ENCODE measurements at places on chromosomes 3 and 15.

DNA sequence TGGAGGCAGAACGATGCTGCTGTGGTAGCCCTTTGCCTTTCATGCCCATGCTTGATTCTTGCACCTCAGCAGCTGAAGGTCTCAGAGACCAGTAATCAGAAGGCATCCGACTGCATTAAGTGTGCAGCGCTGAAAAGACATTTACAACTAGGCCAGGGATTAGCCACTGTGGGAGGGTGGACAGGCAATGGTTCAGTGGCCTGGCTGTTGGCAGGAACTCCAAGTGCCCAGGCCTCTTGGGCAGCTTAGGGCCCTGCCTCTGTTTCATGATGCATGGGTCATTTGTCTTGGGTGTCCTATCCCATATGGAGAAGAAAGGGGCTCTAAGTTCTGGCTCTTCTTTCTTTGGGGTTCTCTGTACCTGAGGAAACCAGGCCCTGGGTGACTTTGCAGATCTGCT lies 11.4 kb downstream of the TMED3 start:
- no peak for DNase-seq

DNA sequence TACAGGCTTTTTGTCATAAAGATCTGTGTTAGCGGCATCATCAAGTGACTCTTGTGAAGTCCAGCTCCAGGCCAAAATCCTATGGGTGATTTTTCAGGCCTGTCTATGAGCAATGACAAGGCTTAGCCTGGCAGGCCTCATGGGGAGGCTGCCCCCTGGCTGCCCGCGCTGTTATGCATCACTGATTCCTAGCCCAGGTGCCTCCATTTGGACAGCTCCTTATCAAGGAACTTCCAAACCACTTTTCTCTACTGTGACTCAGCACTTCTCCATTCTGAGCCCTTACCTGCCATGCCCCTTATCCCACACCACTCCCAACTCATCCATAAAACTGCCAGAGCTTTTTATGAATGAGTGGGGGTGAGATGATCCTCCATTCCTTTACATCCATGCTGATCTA lies 91.5 kb upstream of the C3orf80 start:
- DNase-seq = no peak

- DNase-seq = no peak
Measured at GRCh38 chr3:128281056-128281455, 127.8 kb downstream of the EEFSEC start.

DNA sequence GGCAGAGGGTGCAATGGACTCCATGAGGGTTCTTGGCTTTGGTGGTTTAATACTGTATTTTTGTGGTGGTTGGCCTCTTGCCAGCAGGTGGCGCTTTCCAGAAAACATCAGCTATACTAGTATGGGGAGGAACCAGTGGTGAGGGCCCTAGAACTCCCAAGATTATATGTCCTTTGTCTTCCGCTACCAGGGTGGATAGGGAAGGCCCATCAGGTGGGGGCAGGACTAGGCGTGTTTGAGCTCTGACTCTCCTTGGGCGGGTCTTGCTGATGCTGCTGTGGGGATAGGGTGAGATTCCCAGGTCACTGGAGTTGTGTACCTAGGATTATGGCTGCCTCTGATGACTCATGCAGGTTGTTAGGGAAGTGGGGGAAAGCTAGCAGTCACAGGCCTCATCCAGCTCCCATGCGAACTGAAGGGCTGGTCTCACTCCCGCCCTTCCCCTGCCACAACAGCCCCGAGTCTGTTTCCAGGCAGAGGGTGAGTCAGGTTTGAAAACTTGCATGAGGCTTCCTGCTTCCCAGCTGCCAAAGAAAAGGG lies 357.7 kb downstream of the OTOL1 start:
- no peak for DNase-seq

GRCh38 chr3:175895731-175896130 lies 1036.6 kb downstream of the NAALADL2 start:
- DNase-seq = no peak

- no peak for DNase-seq
Measured at GRCh38 chr3:25396686-25397085, 31.4 kb upstream of the RARB start.

DNA sequence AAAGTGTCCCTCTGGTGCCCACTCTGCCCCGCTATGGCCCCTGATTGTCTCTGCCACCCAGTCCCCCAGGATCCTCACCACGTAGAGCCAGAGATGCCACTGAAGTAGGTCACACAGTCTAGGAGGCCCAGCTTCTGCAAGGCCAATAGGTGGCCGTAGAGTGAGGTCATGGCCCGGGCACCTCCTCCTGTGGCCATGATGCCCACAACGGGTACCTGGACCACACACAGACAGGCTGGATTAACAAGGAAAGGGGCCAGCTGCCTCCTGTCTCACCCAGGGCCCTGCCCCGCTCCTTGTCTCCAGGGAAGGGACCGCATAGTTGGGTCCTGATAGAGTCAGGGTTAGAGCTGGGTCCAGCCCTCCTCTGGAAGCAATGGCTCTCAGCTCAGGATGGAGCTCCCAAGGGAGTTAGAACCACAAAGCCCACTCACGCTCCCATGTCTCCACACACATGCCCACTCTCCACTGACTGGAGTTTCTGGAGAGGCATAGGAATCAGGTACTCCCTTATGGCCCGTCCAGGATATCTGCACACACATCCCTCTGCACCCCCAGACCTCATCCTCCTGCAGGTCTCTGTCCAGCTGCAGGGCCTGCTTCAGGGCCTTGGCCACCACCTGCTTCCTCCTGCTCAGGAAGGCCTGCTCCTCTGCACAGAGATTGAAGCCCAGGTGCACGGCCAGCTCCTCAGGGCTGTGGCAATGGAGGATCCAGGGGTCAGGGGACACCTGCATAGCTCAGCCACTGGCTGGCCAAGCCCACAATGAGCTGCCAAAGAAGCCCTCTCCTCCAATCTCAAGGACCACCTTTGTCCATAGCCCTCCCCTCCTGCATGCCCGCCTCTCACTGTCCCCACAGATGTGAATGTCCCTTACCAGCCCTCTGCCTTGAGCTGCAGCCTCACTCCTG lies 13.2 kb downstream of the PLA2G4D start:
- DNase-seq = no peak

DNA sequence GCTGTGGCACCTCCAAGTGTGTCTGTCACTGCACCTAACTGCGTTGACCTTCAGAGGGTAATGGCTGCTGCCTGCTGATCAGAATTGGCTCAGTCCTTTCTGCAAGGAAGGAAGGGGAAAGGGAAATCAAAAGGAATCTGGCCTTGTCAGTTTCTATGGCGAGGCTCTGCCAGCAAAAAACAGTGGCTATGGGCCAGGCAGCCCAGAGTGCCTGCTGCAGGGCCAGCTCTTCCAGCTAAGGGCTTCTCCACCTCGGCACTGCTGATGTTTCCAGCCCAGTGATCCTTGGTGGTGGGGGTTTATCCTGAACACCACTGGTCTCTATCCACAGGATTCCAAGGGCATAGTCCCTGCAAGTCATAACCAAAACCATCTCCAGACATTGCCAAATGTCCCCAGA lies 184.3 kb downstream of the TJP1 start:
- no peak for DNase-seq

DNA sequence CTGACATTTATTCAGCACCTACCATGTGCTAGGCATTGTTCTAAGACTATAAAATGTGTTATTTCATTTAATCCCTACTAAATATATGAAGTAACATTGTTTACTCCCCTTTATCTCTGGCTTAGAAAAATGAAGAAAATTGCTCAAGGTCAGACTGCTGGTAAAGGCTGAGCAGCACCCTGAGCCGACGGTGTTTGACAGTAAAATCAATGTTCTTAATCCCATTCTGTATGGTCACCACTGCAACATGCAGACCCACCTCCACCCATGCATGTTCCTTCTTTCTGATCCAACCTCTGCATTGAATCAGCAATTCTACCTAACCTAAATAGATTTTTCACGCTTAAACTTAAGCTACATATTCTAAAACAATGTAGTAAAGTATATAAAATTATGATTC lies 216.5 kb downstream of the ZBBX start:
- DNase-seq = no peak

DNA sequence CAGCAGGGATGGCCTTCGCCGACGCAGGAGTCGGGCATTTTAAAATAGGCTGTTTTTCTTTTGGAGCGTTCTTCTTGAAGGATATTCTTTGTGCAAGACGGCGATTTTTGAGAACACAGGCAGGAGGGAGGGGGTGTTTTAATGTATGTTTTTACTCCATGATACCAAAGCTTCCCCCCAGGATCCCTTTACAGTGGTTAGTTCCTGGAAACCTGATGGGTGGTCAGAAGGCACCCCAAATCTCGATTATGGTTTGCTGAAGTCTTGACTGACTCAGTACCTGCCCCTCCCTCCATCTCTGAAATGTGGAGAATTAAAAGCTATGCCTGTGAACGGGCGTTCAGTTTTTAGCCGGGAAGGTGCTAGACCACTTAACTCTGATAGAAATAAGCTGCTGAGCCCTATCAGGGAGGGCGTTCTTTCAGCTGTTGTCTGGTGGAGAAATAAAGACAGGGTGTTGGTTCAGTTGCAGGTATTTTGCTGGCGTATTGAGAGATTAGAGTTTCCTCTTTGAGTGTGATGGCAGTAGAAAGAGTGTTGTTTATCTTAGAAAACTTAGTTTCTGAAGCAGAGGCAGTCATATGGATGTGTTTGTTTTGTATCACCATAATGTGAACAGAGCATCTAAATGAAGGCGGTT lies 3.4 kb downstream of the IGF1R start:
- no peak for DNase-seq

GRCh38 chr15:91456251-91456718 lies 356.2 kb downstream of the SV2B start:
- DNase-seq = no peak

DNA sequence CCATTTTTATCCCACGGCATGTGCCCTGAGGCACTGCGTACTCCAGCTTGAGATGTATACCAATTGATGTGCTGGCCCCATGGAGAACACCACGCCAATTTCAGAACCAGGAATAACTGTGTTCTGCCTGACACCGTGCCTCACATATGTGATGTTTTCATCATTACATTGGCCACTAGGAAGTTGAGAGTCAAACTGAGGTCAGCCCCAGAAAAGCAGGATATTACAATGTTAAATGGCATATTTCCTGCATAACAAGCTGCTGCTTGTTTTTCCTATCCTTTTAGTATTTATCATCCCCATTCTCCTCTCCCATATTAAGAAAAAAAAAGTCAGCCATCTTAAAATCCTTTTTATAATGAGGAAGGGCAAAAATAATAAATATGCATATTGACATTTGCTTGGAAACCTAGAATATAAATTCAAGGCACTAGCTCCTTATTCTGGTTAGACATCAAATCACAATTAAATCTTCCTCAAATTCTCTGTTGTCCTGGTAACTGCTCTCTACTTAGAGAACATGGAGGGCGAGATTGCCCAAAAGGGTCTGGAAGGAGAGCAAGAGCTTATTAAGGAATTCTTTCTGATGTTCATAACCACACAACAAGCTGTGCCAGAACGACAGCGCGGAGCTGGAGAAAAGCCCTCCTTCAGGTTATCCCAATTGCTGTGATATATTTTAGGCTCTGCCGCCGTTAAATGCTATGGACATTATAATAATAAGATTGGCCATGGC lies 112.6 kb downstream of the UACA start:
- no peak for DNase-seq

DNA sequence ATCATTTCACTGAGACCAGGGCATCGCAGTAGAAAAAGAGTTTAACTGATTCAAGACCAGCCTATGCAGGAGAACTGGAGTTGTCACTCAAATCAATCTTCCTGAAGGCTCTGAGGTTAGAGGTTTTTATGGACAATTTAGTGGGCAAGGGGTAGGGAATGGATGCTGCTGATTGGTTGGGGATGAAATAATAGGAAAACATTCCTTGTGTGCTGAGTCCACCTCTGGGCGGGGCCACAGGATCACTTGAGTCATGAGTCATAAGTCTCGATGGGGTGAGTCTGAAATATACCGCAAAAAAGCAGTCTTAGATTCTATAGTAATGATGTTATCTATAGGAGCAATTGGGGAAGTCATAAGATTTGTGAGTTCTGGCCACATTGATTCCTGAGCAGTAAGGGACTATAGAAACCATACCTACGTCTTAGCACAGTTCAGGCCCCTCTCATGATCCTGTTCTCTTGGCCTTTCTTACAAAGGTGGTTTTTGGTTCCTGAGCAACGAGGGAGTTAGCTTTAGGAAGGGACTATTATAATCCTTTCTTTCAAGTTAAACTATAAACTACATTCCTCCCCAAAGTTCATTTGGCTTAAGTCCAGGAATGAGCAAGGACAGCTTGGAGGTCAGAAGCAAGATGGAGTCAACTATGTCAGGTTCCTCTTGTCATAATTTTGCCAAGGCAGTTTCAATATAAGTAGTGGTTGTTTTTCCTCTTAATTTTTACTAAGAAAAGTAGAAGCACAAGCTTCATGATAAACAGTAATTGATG lies 2.7 kb upstream of the OPA1 start:
- no peak for DNase-seq

DNA sequence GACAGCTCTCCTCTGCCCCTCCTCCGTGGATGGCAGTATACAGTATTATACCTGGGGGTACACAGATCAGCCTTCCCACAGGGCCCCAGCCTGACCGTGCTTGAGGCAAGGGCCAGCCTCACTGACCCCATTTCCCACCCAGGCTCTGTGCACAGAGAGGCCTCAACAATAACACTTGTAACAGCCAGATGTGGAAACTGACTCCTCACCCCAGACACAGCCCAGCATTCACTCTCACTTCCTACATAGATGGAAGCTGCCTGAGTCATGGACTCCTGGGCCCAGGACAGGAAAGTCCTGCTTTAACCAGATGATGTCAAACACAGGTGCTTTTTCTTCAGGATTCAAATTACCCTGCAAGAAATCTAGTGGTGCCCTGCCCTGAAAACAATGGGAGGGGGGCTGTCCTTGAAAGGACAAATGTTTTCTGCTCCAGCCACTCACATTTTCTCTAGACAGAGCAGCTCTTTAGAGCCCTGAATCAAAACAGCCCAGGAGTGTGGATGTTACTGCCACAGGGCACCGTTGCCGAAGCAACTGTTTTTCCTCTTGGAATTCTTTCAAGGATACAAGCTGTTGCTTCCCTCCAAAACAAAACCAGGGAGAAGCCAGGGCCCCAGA lies 16.4 kb downstream of the CCDC12 start:
- no peak for DNase-seq

GRCh38 chr15:93058128-93058527 lies 30.9 kb downstream of the RGMA start:
- no peak for DNase-seq

DNA sequence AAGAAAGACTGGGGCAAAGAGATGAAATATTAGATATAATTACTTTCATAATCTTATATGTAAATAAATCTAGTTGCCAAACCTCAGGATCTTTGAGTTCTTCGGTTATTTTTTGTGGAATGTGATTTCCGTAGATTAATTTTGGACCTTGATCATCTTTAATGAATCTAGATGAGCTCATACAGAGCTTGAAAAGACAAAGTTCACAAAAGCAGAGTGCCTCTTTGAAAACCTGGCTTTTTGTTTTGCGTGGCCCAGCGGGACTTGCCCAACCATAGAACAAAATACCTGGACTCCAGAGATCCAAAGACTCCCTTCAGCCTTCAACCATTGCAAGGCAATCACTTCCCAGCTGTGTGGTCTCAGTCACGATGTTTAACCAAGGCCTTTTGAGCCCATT lies 54.8 kb upstream of the CHST2 start:
- DNase-seq = no peak

GRCh38 chr3:12479919-12480427 lies 4.3 kb upstream of the TSEN2 start:
- peak; percentile 9 for DNase-seq

Measured in NCI-H2081 treated with DMSO at 0.1 percent for 48 hours (cell line).